ENCODE measurements at places on chromosomes 13 and 19.

DNA sequence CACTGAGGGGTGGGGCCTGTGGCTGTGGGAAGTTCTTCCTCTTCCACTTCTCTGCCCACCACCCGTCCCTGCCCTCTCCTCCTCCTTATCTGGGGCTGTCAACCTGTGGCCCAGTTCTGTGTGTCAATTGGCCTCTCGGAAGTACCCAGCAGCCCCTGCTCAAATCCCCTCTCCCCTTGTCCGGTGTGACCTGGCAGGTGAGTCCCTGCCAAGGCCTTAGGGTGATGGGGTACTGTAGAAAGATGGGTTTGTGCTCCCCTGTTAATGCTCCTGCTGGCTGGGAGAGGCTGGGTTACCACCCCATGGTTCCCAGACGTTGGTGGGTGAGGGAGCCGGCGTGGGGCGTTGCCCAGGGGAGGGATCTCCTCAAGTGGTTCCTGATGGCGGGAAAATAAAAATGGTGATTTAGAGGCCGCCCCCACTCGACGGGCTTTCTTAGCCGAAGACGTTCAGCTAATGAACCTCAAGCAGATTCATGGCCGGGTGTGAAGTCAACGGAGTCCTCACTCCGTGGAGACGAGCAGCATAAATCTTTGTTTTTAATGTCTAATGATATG, 141.2 kb downstream of the URI1 start:
- no peak for DNase-seq

- DNase-seq, result no peak
Measured at GRCh38 chr13:61600360-61601033, 184.8 kb upstream of the PCDH20 start.

DNA sequence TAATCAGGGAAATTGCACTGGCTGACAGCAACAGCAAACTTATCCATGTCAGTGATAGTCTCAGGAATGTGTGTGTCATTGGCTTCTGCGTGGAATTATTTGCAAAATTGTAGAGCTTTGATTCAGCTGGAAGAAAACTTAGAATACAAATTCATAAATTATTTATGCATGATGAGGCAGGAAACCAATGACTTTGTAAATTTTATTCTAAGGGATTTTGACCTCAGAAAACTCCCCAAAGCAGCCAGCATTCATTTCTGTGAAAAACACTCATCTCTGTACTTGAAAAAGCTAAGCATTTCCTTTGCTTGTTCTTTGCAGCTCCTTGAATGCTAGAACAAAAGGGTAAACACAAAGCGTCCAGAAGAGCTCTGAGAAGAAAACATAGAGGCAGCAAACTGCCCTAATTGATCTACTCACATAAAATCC, 162.4 kb downstream of the DCT start:
- no peak for DNase-seq

DNA sequence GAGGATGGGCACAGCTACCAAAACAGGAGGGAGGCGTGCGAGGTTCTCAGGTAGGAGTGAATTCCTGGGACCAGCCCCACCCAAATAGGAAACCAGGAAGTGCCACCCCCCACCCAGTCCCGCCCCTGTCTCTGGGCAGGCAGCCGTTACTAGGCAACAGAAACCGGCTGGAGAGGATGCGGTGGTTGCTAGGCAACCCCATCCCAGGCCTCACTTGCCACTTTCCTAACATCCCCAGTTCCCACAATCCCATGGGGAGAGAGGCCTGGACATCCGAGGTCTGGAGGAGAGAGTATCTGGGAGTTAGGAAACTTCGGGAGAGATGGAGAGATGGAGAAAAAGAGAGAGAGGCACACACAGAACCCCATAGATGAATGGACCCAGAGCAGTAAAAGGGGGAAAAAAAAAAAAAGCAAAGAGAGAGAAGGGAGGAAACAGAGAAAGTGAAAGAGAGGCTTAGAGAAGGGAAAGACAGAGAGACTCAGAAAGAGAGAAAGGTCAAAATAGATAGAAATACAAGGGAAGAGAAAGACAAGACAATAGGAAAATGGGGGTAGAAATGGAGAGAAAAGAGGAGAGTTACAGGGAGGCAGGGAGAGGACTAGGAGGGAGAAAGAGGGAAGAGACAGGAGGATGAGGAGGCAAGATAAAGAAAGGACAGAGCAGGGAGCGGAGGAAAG, 3.8 kb downstream of the GRIK5 start:
- no peak for DNase-seq

GRCh38 chr19:50669302-50670101, 20.3 kb downstream of the C19orf81 start:
- DNase-seq, result no peak

- no peak for DNase-seq
Measured at GRCh38 chr13:77985866-77986636, 67.4 kb upstream of the EDNRB start.

DNA sequence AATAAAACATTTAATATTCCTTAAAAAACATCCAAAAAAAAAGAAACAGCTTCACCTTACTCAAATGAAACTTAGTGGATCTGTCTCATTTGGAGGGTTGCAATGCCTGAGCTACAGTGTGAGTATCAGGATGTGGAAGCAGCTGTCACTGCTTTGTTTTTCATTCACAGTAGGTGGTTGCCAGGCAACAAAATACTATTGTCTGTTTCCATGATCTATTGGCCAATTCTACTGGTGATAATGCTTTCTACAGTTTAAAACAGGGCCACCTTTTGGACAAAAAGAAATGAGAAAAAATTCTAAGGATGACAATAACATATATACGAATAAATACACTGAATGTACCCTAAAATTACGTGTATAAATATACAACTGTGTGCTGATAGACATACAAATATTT, 3.0 kb downstream of the ENOX1 start:
- DNase-seq, result no peak

GRCh38 chr19:1171755-1172352, 2.2 kb downstream of the SBNO2 start:
- peak; percentile 46 for DNase-seq

DNA sequence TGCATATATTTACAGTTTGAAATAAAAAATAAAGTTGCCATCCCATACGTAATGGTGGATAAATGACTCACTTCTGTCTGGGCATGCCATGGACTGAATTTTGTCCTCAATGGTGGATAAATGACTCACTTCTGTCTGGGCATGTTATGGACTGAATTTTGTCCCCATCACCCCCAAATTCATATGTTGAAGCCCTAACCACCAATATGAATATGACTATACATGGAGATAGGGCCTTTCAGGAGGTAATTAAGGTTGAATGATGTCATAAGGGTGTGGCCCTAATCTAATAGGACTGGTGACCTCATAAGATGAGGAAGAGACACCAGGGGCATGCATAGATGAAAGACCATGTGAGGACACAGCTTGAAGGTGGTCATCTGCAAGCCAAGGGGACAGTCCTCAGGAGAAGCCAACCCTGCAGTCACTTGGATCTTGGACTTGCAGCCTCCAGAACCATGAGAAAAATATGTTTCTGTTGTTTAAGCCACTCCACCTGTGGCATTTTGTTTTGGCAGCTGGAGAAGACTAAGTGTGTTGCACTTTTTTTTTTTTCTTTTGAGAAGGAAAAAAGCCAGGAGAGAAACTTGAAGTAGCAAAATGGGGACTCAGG, 41.8 kb downstream of the RFC3 start:
- DNase-seq, result no peak

DNA sequence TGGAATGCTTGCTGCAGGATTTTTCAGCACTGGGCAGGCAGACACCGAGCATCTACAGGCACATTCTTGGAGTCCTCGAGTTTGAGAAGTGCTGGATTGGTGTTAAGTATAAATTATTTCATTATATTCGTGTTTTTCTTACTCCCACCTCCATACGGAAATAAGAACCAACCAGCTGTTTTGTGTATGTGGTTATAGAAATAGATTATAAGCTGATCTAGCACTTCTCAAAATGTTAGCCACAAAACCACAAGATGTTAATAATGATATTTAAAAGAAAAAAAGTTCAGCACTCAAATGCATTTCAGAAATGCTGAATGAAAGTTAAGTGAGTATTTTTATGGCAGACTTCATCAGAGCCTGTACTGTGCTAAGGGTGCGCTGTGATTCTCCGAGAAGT, 24.0 kb upstream of the TEX29 start:
- no peak for DNase-seq

GRCh38 chr19:47100290-47100689, 13.3 kb downstream of the ZC3H4 start:
- no peak for DNase-seq

DNA sequence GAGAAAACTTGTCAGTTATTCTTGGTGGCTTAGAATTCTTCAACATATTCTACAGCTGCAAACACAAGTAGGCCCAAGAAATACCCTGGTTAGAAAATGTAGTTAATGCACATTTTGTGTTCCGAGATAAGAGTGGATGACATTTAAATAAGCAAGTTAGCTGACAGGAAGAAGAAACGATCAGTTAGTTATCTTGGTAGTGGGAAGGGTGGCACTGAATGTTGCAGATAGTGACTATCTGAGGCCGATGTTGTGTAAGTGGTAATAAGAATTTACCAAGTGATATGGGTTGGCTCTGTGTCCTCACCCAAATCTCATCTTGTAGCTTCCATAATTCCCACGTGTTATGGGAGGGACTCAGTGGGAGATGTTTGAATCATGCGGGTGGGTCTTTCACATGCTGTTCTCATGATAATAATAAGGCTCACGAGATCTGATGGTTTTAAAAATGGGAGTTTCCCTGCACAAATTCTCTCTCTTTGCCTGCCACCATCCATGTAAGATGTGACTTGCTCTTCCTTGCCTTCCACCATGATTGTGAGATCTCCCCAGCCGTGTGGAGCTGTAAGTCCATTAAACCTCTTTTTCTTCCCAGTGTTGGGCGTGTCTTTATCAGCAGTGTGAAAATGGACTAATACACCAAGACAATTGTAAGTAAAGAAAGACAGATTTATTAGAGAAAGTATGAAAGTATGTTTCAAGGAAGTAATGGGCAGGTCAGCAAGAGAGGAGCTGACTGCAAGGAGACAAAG, 10.9 kb upstream of the AKAP11 start:
- no peak for DNase-seq

DNA sequence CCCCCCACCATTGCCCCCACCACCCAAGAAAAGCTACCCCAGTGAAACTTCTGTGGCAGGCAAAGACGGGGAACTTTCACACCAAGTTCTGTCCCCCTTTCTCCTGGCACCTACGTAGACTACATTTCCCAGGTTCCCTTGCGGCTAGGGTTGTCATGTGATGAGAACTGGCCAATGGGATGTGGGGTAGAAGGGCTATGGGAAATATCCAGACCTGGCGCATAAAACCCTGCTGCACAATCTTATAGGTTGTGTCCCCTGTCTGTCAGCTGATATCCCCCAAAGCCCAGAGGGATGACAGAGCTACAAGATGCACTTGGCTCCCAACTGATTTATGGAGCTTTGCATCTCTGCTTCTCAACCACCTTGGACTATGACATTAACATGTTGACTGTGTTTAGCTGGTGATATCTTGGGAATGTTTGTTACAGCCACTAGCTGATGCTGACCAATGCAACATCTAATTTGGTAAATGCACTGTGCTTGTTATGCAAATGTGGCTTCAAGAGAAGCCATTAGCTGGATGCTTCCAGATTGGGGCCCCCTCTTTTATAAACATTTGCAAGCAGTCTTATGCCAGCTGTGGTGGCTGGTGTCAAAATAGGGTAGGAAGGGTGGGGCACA, 6.1 kb downstream of the SH2D3A start:
- no peak for DNase-seq
